Uterus (tissue), 4 donors: ENCODE measurements at places on chromosomes 2 and 18. TPM values are rescaled to one million over a fixed set of nuclear protein-coding genes. Genes with fewer than 3 reads are reported as not detected.

GRCh38 chr2:209398463-209398862 is 25.4 kb upstream of the MAP2 start:
- DNase-seq = no peak
- H3K4me1 ChIP-seq = no peaks in the 10 kb centered on the region
- H3K27ac ChIP-seq = no peak overlapping the region
- H3K36me3 ChIP-seq = no peaks in the 10 kb centered on the region

GRCh38 chr2:109125593-109126500 is 3.2 kb upstream of the SH3RF3 start:
- no peaks in the 10 kb centered on the region for H3K27me3 ChIP-seq
- no peak overlapping the region for H3K27ac ChIP-seq
- no peak overlapping the region for H3K4me3 ChIP-seq
- DNase-seq = no peak
- no peaks in the 10 kb centered on the region for H3K36me3 ChIP-seq

DNA sequence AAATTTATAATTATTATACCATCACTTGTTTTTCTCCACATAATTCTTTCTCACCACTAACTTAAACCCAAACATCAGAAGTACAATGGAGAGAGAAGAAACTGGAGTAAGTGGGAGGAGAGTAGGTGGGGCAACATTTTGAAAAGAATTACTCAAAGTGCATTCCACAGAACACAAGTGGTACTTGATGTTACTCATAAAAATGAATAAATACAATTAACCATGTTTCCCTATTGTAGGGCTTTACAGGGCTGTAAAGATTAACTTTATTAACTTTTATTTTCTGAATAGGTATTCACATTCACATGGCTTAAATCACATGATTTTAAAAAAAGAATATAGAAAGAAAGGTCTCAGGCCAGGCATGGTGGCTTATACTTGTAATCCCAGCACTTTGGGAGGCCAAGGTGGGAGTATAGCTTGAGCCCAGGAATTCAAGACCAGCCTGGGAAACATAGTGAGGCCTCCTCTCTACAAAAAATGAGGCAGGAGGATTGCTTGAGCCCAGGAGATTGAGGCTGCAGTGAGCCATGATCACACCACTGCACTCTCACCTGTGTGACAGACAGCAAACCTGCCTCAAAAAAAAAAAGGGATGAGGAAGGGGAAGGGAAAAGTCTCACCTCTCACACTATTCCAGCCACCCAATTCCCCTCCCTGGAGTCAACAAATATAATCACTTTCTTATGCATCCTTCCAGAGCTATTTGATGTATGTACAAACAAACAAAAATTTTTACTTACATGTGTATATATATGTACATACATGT is 47.1 kb downstream of the KCNG3 start:
- H3K36me3 ChIP-seq = no peaks in the 10 kb centered on the region
- no peaks in the 10 kb centered on the region for H3K27me3 ChIP-seq
- no peak overlapping the region for H3K4me3 ChIP-seq
- H3K4me1 ChIP-seq = no peaks in the 10 kb centered on the region

- H3K27me3 ChIP-seq = no peaks in the 10 kb centered on the region
- H3K4me3 ChIP-seq = no peak overlapping the region
- no peak for DNase-seq
- no peaks in the 10 kb centered on the region for H3K4me1 ChIP-seq
Measured at GRCh38 chr2:21993002-21993401, 869.2 kb downstream of the TDRD15 start.

GRCh38 chr18:9066358-9066757 is 36.1 kb upstream of the NDUFV2 start:
- DNase-seq = no peak
- H3K4me1 ChIP-seq = no peaks in the 10 kb centered on the region
- no peaks in the 10 kb centered on the region for H3K27me3 ChIP-seq

- no peak for DNase-seq
- H3K27me3 ChIP-seq = peaks cover 22% of the 10 kb centered on the region
- no peaks in the 10 kb centered on the region for H3K36me3 ChIP-seq
- no peaks in the 10 kb centered on the region for H3K4me1 ChIP-seq
- no peak overlapping the region for H3K27ac ChIP-seq
- no peak overlapping the region for H3K4me3 ChIP-seq
Measured at GRCh38 chr2:104836841-104837240, 17.1 kb upstream of the POU3F3 start.

Gene CDKL4
- 2.1 TPM for total RNA-seq

Gene SPTBN1
- 290 TPM for total RNA-seq
